Cortex of kidney (tissue), 1 donor: ENCODE measurements at places on chromosomes 7 and 10.
A peak's percentile ranks its signal among the peaks of the same experiment; 100 is the strongest.

DNA sequence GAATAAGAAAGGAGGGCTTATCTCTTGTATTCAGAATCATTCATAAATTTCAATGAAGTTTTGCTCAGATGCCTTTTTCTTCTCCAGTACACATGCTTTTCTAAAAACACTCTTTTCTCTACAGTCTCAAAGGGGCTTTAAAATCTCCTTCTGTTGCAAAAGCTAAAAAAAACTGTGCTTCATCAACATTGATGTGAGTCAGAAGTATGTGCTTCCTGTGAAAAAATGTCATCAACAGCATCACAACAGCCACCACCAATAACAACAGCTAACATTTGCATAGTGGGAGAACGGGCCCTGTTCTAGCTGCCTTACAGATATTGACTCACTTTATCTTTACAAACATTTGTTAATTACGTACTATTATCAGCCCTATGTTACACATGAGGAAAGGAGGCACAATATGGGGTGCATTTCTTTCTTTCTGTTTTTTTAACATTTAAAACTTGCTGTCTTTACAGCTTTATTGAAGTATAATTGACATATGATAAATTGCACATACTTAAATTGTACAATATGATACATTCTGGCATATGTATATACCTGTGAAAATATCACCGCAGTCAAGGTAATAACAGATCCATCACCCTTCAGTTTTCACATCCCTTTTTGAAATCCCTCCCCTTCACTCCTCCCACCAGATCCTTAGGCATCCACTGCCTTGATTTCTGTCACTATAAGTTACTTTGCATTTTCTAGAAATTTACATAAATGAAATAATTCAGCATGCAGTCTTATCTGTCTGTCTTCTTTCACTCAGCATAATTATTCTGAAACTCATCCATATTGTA, 1605.4 kb upstream of the LRRTM3 start:
- no peak for DNase-seq

DNA sequence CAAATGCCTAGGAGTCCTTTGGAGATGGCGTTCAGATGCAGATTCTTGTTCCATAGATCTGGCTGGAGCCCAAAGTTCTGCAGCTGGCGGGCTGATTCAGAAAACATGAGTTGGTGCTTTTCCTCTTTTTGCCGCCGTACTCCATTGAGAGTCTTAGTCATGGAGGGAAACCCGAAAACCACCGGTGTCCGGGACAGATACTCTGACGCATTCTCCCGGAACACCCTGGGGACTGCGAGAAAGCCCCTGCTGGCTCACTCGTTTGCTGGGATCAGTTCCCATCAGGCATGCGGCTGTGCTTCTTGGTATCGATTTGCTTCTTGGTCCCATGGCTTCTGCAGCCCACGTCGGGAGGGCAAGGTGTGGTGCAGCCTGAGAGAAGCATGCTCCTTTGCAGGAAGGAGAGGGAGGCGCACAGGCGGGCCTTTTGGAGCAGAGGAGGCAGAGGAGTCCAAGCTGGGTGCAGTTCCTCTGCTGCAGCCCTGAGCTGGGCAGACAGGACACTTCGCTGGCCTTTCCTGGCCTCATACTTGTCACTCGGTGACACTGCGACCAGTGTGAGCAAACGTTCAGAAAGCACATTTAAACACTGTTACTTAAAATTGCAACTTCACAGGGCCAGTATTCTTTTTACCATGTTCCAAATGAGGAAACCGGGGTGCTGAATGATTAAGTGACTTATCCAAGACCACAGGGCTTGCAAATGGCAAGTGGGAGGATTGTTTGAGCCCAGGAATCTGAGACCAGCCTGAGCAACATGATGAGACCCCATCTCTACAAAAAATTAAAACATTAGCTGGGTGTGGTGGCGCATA, 30.6 kb upstream of the PFKFB3 start:
- no peak for DNase-seq

- DNase-seq, result no peak
Measured at GRCh38 chr10:50351483-50352146, 100.3 kb upstream of the ASAH2 start.

- no peak for DNase-seq
Measured at GRCh38 chr7:144086730-144087129, 652 bp downstream of the OR2A12 start.

- DNase-seq, result no peak
Measured at GRCh38 chr7:74343281-74344131, 54.3 kb downstream of the CLIP2 start.

- no peak for DNase-seq
Measured at GRCh38 chr7:26426096-26426495, 134.4 kb downstream of the SNX10 start.

DNA sequence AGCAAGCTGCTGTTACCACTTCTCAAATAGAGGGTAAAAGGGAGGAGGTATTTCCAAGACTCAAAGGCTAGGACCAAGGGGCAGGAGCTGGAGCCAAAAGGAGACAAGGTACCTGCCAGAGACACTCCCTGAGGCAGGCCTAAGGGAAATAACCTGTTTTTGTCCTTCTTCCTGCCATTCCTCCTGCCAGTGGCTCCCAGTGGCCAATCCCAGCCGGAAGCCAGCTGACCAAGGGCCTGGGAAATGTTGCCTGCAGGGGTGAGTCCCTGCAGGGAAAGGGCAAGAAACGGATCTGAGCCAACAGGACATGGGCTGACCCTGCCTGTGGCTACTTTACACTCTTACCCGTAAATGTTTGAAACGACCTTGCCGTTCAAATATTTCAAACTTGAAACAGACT, 3.5 kb downstream of the CYTH3 start:
- no peak for DNase-seq

DNA sequence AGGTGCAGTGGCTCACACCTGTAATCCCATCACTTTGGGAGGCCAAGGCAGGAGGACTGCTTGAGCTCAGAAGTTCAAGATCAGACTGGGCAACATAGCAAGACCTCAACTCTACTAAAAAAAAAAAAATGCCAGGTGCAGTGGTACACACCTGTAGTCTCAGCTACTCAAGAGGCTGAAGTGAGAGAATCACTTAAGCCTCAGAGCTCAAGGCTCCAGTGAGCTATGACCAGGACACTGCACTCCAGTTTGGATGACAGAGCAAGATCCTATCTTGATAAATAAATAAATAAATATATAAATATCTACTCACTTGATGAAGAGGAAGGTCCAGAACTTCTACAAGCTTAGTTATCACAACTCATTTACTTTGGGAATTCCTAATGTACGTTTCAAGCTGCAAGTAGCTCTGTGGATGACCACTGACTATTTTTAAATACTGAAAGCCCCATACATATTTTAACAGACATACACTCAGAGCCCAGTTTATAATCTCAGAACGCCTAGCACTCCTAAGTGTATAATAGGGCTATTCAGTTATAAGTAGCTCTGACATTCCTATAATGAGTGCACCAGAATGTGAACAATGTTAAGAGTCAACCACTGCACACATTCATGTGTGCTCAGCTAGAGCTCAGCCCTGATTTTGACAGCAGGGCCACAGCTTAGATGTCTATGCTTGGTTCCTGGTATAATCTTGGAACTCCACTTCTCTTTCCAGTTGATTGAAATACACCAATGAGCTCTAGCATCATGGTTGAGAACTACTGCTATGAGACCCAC, 119.1 kb downstream of the CUBN start:
- no peak for DNase-seq

GRCh38 chr7:68313806-68314205, 1284.5 kb upstream of the AUTS2 start:
- DNase-seq, result no peak

DNA sequence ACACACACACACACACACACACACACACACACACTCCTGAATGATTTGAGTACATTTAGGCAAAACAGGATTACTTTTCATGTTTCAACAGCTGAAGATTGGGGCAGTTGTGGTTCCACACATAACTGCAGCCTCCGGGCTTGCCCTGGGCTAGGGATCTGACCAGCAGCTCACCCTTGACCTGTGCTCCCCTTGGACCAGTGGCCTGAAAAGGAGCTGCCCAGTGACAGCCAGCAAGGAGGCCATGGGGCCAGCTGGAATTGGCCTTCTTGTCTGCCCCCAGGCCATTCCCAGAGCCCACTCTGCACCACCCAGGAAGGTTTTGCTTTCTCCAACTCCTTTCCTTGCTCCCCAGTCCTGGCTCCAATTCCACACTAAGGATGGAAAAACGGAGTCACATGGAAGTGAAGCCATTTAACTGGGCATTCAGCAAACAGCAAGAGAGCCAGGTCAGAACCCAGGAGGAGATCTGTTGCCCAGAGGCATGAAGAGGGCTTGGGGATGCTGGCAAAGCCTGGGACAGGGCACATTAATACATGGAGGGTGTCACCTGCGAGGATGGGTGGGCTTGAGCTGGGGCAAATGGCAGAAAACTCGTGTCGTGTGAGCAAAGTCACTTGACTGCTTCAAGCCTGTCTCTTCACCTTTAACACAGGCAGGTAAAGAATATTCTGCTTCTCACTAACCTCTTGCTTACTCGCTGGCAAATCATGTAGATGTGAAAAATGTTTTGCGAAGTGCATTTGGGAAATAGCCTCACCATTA, 61.5 kb upstream of the GDF10 start:
- no peak for DNase-seq

GRCh38 chr10:22621726-22622125, 92.7 kb downstream of the PIP4K2A start:
- no peak for DNase-seq

GRCh38 chr10:4902571-4903011, 60.6 kb upstream of the AKR1C1 start:
- DNase-seq, result no peak

GRCh38 chr10:62062752-62063512, 161.4 kb downstream of the ARID5B start:
- no peak for DNase-seq

- DNase-seq, result no peak
Measured at GRCh38 chr10:132475086-132475485, 62.5 kb upstream of the INPP5A start.

GRCh38 chr10:130300608-130301020, 164.4 kb downstream of the GLRX3 start:
- DNase-seq, result no peak

GRCh38 chr7:114901771-114902170, 20.1 kb upstream of the MDFIC start:
- DNase-seq, result no peak

GRCh38 chr10:73810735-73811465, 498 bp downstream of the NDST2 start:
- DNase-seq, result no peak

DNA sequence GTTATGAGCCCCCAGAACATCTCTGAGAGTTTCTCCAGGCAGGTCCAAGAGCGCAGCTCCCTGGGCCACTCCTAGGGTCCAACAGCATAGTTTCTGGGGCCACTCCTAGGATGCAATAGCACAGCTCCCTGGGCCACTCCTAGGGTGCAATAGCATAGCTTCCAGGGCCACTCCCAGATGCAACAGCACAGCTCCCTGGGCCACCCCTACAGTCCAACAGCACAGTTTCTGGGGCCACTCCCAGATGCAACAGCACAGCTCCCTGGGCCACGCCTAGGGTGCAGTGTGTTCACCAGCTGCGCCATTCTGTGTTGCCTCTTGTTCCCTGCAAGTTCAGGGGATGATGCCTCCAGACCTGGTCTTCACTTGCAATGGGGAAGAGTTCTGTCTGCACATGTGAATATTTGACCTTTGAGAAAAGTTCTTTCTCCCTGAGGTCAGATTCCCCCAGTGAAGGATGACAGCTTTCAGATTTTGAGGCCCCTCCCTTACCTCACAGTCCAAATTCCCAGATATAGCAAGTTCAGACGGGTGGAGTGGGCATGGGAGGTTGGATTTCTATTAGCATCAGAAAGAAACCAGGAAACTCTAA, 43.0 kb upstream of the LEP start:
- DNase-seq, result no peak

DNA sequence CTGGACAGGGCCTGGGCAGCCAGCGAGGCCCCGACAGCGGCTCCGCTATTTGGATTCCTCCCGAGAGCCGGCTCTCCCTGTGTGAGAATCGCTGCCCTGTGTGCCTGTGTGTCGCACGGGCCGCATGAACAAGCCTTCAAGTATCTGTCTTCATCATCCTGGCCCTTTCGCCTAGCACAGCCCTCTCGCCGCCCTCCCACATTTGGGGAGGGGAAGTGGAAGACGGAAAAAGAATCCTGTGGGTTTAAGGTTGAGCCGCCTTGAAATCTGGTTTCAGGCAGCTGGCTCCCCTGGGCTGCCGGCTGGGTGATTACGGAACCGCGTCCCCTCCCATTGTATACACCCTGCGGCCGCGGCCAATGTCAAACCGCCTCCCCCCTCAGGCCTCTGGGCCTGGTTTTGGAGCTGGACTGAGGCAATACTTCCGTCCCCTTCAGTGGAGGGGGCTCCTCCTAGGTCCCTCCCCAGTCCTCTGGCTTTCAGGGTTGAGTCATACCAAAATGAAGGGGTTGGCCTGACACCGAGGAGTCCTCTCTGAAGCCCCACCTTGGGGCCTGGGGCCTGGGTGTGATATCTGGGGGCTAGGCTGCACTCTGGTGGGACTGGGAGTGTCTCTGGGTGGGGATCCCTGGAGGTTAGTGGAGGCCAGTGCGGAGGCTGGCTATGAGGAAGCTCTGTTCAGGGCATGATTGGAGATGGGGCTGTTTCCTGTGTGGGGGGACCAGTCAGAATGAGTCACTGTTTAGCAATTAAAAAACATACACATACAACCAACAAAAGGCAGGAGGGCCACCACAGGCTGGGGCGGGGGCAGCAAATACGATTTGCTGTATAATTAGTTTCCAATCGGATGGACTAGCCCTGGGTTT, 1.7 kb downstream of the TRIM8 start:
- DNase-seq, result peak; percentile 13

GRCh38 chr10:57964351-57964750, 303.3 kb downstream of the IPMK start:
- no peak for DNase-seq

DNA sequence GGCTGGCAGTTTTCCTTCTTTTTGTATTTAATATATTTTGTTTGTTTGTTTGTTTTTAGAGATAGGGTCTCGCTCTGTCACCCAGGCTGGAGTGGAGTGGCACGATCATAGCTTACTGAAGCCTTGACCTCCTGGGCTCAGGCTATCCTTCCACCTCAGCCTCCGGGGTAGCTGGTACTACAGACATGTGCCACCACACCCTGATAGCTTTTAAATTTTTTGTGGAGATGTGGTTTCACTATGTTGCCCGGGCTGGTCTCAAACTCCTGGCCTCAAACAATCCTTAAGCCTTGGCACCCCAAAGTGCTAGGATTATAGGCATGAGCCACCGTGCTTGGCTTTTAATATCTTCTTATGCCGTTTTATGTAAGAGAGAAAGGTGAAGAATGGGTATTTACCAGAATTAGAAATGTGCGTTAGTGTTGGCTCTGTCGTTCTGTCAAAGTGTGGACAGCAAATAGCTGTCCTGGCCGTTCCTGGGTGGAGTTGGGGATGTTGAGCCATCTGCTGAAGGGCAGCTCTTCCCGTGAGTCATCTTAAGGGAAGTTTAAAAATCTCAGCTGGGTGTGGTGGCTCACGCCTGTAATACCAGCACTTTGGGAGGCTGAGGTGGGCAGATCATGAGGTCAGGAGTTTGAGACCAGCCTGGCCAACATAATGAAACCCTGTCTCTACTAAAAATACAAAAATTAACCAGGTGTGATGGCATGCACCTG, 14.8 kb downstream of the OGDH start:
- no peak for DNase-seq

DNA sequence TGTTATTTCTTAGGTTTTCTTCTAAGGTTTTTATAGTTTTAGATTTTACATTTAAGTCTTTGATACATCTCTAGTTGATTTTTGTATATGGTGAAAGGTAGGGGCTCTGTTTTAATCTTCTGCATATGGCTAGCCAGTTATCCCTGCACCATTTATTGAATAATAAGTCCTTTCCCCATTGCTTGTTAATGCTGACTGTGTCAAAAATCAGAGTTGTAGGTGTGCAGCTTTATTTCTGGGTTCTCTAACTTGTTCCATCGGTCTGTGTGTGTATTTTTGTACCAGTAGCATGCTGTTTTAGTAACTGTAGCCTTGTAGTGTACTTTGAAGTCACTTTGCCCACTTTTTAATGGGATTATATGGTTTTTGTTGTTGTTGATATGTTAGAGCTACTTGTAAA, 37.9 kb upstream of the FAM13C start:
- DNase-seq, result no peak
